ENCODE measurements at places on chromosomes 3 and 15. TPM values are rescaled to one million over a fixed set of nuclear protein-coding genes. Genes with fewer than 3 reads are reported as not detected.

Gene SPTBN5
- 0.20 TPM for total RNA-seq

Gene CLDN16
- not detected for total RNA-seq

Gene FAM81A
- total RNA-seq, result 3.3 TPM

Gene EEF1AKMT4
- total RNA-seq, result 5.5 TPM

Gene COX5A
- 55.5 TPM for total RNA-seq

Gene TIGIT
- not detected for total RNA-seq

Gene TEX55
- total RNA-seq, result not detected

Gene TMEM43
- total RNA-seq, result 103 TPM

Gene THUMPD3
- 45.9 TPM for total RNA-seq

Gene GOLGA8T
- not detected for total RNA-seq

Gene KLHL6
- total RNA-seq, result not detected

Gene SFMBT1
- 10.6 TPM for total RNA-seq

Gene CAPN3
- 1.5 TPM for total RNA-seq

Gene GRAMD1C
- 1.8 TPM for total RNA-seq

Gene TGM4
- under 0.01 TPM for total RNA-seq

Gene ACP3
- 47.5 TPM for total RNA-seq

Gene SNRPA1
- 14.7 TPM for total RNA-seq

Gene RAB6B
- 0.37 TPM for total RNA-seq

Gene CHSY1
- 27.2 TPM for total RNA-seq
